Left kidney (tissue), 8 donors: ENCODE measurements at places on chromosomes 6 and 20.

- DNase-seq = no peak
Measured at GRCh38 chr6:131825946-131826345, 18.1 kb downstream of the ENPP1 start.

DNA sequence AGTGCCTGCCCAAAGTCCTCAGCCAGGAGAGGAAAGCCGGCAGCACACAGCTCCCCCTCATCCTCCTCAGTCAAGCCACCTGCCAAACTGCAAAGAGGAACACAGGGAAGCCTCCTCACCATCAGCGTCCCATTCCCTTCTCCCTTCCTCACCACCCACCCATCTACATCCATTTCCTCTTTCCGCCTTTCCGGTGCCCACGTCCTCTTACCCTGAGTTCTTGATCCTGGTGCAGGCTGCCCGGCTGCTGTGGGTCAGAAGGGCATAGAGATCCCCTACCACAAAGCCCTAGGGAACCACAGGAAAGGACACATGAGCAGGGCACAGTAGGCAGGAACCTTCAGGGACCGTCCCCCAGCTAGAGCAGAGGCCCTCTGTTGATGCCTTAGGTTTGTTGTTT, 6.0 kb downstream of the GNMT start:
- no peak for DNase-seq

- no peak for DNase-seq
Measured at GRCh38 chr6:158694913-158695312, 45.1 kb downstream of the SYTL3 start.

- no peak for DNase-seq
Measured at GRCh38 chr6:16122197-16122596, 6.7 kb upstream of the MYLIP start.

GRCh38 chr6:38310061-38310460, 329.7 kb downstream of the BTBD9 start:
- DNase-seq = no peak
